ENCODE measurements at places on chromosomes 3 and 15.
A peak's percentile ranks its signal among the peaks of the same experiment; 100 is the strongest.

DNA sequence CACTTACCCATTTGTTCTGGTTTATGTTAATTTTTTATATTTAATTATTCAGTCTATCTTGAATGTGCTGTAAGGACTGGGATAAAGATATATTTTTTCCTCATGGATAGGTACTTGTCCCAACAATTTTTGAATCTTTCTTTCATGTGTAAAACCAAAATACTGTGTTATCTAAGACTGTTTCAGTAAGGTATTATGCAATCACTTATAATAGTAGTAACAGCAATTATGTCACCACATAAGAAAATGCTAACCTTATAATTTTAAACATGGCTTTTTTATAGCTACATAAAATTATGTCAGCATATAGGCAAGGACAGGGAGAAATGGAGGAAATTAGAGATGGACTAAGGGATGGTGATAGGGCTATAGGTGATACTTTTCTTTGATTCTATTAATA lies 2.9 kb upstream of the CTDSPL start:
- DNase-seq, result no peak

- DNase-seq, result no peak
These were observed 722.9 kb upstream of the CFAP20DC start for GRCh38 chr3:59772416-59773408.

GRCh38 chr15:85564686-85565085 lies 184.3 kb downstream of the AKAP13 start:
- DNase-seq, result no peak

DNA sequence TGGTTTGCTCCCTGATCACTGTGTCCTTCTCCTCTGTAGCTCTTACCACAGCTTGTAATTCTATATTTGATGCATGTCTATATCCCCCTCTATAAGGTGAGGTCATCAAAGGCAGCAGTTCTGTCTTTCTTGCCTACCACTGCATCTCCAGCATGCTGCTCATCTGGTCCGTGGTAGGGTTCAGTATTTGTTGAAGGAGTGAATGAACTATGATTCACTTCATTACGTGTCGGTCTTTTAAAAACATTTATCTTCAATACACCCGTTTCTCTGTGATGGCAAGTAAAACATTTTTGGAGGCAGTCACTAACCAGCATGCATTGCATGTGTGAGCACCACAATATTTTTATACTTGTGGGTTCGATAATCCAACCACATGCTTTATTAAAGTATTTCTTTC lies 27.6 kb downstream of the CHST14 start:
- no peak for DNase-seq

DNA sequence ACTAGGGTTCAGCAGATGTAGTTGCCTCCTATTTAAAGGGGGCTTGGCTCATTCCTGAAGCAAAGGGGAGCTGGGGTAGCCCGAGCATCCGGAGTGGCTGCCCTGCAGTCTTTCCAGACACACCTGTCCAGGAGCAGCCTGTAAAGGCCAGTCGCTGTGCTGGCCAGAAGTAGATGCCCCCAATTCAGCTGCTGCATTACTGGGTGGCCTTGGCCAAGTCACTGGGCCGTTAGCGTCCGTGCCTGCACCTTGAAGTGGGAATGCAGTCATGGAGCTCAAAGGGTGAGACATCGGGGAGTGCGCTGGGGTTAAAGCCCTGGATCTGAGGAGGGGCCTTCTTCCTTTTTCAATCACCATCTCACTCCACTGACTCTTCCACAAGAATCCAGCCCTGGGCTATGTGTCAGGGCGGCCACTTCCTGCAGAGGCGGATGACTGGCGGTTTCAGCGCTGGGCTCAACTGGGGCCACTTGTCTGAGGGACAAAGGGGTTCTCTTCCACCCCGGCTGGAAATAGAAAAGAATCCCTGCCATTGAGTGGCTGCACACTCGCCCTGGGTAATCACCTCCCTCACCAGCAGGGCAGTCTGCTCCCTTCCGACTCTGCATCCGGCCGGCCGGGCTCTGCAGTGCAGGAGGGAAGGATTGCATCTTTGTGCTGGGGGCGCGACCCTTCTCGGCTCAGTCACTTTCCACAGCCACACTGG lies 11.8 kb downstream of the ALDH1A3 start:
- no peak for DNase-seq

GRCh38 chr15:70503073-70503745 lies 260.1 kb downstream of the UACA start:
- DNase-seq, result no peak

DNA sequence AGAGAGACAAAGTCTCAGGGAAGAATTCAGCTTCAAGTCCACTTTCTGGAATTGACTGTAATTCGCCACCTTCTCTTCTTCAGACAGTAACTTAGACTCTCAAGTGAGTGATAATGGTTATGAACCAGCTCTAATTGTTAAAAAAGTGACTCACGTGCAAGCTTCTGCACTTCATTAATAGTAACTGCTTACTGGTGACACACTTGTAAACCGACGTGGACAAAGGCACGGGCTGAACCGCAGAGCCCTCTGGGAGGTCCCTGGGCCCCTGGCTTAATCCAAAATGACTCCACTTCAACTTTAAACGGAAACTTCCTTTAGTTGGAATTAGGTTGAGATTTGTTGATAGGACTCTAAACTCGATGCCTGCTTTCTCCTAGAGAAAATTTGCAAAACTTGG lies 17.0 kb downstream of the MUC4 start:
- DNase-seq, result no peak

DNA sequence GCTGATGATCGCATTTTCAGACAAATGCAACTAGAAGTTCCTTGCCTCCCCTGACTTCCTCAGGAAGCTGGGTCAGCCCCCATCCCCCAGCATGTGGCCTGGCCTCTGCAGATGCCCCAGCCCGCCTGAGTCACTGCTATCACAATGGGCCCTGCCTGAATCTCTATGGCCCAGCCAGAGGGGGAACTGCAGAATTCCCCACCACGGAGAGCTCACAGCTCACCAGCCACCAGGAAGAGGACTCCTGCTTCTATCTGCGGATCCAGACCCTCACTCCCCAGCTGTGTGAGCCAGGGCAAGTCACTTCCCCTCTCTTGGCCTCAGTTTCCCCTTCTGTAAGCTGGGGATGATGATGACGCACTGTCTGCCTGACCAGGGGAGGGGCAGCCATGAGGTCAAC lies 6.9 kb downstream of the PLXND1 start:
- DNase-seq, result peak; percentile 84

Measured in heart left ventricle (tissue), 16 donors.